H1 (cell line): ENCODE measurements at places on chromosomes 2 and 18.

DNA sequence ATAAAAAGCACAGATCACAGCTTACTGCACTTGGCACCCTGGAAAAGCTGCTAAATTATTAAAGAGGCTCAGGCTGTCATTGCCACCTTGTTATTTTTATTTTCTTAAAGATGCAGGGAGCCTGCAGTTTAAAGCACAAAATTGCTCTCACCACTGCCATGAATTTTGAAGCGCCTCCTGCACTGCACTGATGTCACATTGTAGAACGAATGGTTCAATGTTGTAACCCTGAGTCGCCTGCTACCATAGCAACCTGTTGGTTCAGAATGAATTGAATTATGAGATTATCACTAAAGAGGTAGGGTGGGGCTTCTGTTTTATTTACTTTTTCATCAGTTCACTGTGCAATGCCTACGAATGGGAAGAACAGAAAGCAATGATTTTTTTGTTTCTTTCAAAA lies 16.5 kb downstream of the SCG2 start:
- no peak for DNase-seq

- DNase-seq, result no peak
Observed at GRCh38 chr2:184743096-184743495, 144.8 kb downstream of the ZNF804A start.

DNA sequence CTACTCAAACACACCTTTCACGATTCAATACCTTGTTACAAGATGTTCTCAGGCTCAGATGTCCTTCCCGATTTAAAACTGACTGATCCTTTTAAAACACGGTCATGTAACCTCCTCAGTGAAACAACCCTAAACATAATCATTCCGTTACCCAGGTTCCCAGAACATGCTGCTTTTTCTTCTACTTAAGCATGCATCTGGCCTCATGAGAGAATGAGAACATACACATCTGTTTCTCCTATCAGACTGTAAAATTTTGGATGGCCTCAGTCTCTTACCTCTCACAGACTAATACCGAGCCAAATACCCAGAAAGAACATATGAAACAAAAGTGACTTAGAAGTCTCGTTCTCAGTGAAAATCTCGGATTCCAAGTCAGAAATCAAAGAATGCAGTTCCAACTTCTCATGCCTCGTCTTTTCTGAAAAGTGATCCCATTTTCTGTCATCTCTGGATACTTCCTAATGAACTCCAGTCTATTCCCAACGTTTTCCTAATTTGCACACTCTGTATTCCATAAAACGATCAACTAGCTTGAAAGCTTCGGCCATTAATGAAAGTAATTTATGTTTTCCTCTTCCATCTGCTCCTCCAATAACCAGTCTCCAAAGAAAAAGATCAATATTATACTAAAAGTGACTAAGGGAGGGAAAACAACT lies 919 bp downstream of the SF3B1 start:
- DNase-seq, result no peak

DNA sequence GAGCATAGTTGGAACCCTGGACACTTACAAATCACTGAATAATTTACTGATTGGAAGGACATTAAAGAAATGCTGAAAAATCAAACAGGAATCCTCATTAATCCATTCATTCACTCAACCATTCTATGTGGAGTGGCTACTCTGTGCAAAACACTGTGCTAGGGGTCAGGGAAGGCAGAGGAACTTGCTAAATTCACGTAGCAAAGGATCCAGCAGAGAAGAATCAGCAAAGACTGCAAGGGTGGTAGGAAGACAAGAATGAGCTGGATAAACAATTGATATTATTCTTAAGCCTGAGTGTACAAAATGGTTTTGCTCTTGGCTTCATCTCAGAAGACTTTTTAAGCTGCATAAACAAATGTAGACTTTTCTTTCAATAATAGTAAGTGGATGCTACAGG lies 164.3 kb upstream of the CAVIN2 start:
- no peak for DNase-seq

GRCh38 chr2:211161236-211161635 lies 604.8 kb downstream of the CPS1 start:
- DNase-seq, result no peak

GRCh38 chr2:16198166-16198912 lies 258.0 kb downstream of the MYCN start:
- no peak for DNase-seq

- DNase-seq, result no peak
Observed at GRCh38 chr2:213129311-213129710, 22.1 kb downstream of the IKZF2 start.

GRCh38 chr2:46939626-46940359 lies 24.2 kb upstream of the MCFD2 start:
- no peak for DNase-seq

DNA sequence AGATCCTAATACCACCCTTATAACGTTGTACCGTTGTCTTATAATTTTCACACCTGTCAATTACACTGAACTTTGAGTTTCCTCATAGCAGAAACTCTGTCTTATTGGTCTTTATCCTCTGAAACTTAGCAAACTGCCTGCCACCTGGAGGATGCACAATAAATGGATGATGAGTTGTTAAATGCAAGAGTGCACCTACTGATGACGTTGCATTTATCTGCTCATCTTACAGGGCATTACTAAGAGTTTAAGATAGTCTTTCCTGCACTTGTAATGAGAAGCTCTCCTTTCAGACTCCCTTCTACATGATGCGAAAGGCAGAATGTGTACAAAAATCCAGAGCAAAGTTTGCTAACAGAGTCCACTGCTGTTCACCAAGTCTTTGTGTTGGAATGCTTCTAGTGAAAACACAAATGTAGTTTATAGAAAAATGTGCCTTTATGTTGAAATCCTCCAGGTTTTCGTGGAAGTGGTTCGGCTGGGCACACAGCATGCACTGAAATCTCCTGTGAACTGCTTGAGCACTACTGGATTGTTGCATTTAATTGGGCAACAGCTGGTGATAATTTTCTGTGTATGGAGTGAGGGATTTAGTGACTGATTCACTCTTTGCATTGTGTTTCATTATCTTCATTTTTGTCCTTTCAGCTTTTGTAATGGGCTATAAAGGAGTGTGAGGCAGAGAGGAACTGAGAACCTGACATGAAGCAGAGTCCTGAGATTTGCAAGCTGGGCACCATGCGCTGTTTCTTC lies 665.8 kb upstream of the ID2 start:
- no peak for DNase-seq

- no peak for DNase-seq
Observed at GRCh38 chr2:241289053-241289452, 26.4 kb downstream of the HDLBP start.
